Activated CD4-positive, alpha-beta T cell treated with anti-CD3 and anti-CD28 coated beads, Interleukin-2, amount 10 ng/mL, durations not matched to agents 7 days and 5 days (primary cell): ENCODE measurements at places on chromosomes 11 and 22.
A peak's percentile ranks its signal among the peaks of the same experiment; 100 is the strongest.

GRCh38 chr11:118060869-118061268, 16.0 kb upstream of the TMPRSS4 start:
- no peak for DNase-seq

DNA sequence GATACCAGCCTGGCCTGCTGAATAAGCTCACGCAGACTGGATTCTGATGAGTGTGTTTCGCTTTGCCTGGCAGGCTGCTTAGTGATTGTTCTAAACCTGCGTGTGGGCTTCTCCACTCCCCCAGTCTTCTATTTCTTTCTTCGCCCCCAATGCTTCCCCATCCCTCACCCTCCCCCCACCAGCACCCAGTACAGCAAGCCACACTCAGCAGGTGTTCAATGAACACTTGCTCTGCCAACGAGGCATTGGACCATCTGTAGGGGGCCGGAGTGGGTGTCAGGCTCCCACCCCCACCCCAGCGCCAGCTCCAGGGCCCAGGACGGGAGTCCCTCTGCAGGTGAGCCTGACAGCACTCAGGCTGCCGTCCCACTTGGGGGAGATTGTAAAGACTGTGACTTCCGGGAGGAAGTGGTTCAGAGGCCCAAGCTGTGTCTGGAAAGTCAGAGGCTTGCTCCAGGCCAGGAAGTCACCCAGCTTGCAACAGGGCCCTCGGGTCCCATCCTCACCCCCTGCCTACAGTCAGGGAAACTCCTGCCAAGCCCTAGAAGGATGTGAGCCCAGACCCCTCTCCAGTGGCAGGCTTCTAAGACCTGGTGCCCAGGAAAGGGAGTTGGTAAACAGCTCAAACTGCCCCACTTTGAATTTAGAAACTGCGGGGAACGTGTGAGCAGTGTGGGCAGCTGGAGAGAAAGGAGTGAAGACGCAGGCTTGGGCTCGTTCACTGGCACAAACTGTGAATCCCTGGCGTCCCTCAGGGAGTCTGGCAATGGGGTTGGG, 66.3 kb upstream of the PRDM11 start:
- peak; percentile 63 for DNase-seq

DNA sequence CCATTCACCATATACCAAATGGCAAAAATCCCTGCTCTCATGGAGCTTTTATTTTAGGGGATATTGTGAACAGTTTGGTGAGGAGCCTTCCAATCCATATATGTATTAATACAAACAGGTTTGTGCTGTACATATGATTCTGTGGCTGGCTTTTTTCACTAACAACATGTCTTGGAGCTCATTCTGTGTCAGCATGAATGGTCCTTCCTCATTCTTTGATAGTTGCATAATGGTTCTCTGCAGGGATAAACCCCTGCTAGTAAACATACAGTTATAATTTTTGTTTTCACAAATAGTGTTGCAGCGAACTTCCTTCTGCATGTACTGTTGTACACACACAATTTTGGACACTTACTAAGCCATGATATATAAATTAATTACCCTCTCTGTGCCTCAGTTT, 8.3 kb downstream of the PRR5L start:
- DNase-seq, result no peak

GRCh38 chr22:21455334-21456089, 11.7 kb upstream of the TMEM191C start:
- DNase-seq, result peak; percentile 4

DNA sequence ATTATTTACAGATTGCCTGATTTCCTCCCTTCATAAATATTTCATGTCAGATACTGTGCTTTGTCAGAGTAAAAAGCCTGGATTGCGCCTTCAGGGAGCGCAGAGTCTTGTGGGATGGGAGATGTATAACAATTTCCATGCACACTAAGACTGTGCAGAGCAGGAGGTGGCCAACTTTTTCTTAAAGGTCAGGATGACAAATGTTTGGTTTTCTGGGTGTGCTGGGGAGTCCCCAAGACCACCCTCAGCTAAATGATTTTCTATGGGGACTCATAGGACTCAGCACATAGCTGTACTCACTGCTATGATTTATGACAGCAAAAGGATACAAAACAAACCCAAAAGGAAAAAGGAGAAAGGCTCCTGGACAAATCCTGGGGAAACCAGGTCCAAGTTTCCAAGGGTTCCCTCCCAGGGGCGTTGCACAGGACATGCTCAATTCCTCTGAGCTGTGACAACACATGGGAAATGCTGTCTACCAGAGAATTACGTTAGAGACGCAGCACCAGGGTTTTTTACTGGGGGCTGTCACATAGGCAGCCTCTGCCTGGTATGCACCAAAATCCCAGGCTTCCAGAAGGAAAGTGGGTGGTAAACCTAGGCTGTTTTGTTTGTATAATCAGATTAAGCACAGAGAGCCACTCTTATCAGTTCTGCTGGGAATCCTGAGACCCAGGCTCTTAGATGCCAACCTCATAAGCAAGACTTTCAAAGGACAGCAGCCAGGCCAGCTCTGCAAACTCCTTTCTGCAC, 59.1 kb downstream of the CSNK2A3 start:
- no peak for DNase-seq

DNA sequence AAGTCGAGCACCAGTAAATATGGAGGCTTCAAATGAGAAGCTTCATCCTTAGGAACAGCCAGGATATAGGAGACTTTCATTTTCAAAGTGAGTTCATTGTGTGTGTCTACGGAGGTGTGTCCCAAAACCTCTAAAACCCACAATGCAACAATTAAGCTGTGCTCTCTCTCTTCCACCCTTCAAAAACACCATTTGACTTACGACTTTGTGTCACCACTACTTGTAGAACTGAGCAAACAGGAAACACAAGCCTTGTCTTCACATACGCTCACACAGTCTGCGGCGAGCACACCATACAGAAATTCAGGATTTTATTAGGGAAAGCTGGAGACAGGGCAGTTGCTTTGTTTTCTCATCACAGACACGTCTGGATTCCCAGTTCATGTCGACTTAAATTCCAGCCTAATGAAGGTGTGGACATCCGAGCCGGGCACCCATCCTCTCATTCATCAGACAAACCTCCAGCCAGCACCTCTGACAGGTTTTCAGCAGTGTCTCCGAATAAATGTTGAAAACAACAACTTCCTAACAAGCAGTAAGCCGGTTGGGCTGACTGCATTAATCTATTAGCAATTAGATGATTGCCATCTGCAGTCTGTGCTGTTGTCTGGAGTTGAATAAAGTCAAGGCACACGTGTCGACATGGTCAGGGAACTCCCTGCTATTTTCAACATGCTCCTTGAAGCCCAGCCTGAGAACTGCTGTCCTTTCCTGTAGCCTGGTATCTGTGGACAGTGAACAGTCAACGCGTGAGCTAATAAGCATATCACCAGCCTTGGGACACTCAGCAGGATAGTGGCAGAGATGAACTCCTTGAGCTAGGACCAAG, 1411.1 kb downstream of the BRD1 start:
- DNase-seq, result no peak

- DNase-seq, result no peak
Measured at GRCh38 chr11:76303399-76303798, 77.5 kb downstream of the THAP12 start.

GRCh38 chr11:128943428-128943976, 831 bp upstream of the TP53AIP1 start:
- no peak for DNase-seq

GRCh38 chr11:108196901-108197300, 25.5 kb downstream of the NPAT start:
- DNase-seq, result no peak

DNA sequence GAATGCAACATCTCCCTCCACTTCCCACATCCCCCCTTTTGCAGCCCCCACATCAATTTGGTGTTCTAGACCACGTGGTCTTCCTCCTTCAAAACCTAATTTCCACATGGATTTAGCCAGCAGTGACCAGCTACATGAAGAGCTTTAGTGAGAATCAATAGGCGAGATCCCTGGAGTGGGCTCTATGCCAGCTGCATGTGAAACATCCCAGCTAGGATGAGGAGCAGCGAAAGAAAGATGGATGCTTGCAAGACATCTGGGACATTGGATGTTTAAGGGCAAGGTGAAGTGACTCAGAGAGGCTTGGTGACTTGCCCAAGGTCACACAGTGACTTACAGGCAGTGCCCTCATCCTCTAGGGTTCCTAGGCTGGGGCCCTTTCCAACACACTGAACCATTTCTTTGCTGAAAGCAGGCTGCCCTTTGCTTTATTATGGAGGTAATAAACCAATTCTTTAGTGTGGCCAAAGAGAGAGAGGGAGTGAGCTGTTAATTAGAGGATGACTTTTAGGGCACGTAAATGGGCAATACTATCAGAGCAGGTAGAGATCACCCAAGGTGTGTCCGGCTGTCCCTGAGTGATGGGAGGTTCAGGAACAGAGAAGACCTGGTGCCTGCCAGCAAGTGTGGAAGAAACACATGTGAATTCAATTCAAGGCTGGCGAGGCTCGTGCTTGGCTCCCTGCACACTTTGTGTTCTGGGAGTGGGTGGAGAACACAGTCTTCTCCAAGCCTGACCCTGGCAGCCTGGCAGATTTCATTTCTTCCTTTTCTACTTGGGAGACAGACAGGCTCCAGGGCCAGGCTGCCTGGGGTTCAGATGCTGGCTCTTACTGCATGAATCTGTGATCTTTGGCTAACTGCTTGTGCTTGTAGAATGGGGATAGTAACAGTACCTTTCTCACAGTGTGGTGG, 24.0 kb downstream of the TSPAN18 start:
- no peak for DNase-seq

GRCh38 chr11:83568516-83568915, 282.3 kb upstream of the CCDC90B start:
- DNase-seq, result no peak

GRCh38 chr11:84829162-84829561, 798.0 kb downstream of the DLG2 start:
- DNase-seq, result no peak

DNA sequence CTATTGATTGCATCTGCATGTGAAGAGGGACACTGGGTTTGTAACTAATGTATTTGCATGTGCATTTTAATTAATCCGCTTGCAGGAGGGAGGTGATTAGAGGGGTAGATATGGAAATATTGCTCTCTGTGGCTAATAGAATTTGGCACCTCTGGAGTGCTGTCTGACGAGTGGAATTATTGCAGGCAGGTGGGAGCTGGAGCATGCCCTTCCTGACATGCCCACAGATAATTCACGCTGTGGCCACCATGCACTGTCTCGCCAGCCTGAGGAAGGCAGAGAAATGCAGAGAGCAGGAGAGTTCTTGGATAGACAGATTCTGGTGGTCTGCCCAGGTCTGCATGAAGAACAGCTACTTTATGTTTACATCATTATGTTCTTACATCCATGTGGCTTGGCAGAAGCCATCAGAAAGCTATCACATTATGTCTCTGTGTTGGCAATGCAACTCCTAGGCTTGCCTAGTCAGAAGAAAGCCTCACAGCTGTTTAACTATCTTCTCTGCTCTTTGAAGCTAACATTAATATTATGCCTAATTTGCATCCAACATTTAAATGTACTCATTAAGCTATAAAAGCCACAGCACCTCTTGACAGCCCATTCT, 89.4 kb upstream of the DRD2 start:
- no peak for DNase-seq

GRCh38 chr11:1219446-1219833, 3.4 kb upstream of the MUC5B start:
- DNase-seq, result no peak

GRCh38 chr22:49936018-49936972, 17.9 kb downstream of the CRELD2 start:
- DNase-seq, result peak; percentile 93

GRCh38 chr22:36350751-36351594, 36.8 kb downstream of the MYH9 start:
- no peak for DNase-seq

DNA sequence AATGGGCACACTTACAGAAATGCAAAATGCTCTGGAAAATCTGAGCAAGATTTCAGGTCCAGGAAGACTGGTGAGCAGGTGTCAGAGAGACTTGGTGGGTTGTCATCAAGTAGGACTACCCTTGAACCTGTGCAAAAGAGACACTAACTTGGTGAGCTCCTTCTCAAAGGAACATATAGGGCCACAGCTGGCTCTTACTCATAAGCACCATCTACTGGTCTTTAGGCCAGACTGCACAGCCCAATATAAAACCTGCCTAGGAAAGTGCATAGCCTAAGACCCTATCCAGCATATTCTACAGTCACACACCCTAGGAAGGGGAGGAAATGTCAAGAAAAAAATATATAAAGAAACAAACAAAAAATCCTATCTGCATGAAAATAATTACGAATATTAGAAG, 18.2 kb upstream of the OR10W1 start:
- DNase-seq, result peak; percentile 8

DNA sequence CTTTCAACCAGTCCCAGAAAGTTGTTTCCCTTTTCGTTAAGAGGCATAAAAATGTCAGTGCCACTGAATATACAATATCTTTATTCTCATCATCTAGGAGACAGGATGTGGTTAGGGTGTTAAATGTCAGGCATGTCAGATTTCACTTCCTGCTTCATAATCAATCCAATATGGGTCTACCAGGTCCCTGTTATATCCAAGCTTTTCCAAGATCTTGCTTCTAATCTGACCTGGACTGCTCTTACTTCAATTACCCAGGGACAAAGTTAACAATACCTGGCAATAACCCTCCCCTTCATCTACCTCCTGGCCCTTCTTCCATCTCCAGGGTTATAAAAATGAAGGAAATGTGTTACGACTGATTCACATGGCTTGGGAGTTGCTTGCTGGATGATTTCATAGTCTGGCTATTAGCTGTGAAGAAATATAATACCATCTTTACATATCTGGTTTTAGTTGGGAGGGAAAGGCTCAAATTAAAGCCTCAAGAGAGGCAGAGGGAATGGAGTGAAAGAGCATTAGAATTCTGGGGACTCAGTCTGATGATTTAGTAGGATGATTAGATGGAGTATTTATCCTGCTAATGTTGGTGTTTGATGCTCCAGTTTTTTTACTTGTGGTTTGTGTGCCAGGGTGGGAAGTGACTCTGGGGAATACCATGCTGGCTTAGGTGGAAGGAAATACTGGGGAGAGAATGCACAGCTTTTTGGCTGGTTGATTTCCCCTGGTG, 534.3 kb downstream of the ETS1 start:
- no peak for DNase-seq

DNA sequence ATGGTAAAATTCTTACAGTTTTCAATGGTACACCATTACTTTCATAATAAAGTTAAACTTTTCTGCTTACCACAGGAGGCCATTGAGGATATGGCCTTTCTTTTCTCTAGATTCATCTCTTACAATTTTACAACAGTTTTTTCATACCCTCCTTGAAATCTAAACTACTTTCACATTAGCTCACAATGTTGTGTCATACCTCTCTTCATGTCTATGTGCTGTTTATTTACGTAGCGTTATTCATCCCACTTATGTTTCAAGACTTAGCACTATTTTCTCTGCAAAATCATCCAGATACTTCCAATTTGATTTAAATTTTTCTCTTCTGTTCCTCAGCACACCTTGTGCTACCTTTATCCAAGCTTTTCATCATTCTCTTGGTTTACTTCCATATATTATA, 123.3 kb downstream of the METTL15 start:
- DNase-seq, result no peak

GRCh38 chr11:41486424-41486823, 27.0 kb upstream of the LRRC4C start:
- no peak for DNase-seq

GRCh38 chr11:116239247-116239646, 533.5 kb downstream of the BUD13 start:
- no peak for DNase-seq
